ENCODE measurements at places on chromosomes 2 and 18. TPM values are rescaled to one million over a fixed set of nuclear protein-coding genes. Genes with fewer than 3 reads are reported as not detected.

DNA sequence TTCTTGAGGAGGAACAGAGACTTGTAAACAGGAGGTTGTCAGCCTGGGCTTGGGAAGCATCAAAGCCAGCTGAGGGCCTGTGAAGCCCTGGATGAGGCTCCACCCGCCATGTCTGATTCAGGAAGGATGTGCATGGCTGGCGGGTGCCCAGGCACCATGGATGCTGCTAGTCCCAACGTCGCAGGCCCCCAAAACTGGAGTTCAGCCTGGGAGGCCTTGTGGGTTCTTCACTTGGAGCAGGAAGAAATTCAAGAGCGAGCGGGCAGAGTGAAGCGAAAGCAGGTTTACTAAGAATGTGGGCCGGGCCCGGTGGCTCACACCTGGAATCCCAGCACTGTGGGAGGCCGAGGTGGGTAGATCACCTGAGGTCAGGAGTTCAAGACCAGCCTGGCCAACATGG is 12.1 kb upstream of the PXDN start:
- no peak for DNase-seq

Gene CNDP1
- 0.29 TPM for total RNA-seq

- no peak for DNase-seq
Observed at GRCh38 chr2:102660070-102660469, 40.7 kb downstream of the SLC9A2 start.

Gene KLHL14
- total RNA-seq = 7.8 TPM

DNA sequence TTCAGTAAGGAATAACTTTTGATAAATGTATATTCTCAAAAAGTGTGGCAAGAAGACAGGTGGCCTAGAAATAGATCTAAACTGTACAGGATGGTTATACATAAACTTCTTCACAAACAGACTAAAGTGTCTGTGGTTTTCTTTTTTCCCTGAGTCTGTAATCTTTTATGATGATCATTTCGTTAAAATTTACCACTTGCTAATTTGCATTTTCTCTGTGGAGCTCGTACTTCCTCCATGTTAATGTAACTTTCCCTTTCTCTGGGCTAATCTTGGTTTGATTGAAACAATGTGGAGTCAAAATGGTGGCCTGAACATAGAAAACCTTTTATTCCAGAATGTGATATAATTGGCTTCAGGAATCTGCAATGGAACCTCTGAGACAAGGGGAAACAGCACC is 166.2 kb downstream of the FTCDNL1 start:
- DNase-seq = no peak

DNA sequence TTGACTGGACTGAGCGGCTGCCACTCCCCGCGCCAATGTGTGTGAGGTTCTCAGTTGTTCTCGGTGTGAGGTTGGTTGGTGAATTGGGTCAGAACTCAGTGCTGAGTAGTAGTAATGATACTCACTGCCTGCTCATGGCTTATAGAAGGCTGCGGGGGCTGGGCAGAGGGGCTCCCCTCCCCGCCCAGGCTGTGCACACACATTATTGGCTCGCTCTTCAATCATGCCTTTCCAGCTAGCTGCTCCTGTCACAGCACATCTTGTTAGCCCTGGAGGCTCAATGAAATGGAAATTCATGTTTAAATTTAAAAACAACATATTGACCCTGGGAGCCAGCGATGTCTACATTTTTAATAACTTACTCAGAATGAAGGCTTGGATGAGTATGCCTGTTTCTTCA is 152.8 kb downstream of the CELF4 start:
- DNase-seq = no peak

DNA sequence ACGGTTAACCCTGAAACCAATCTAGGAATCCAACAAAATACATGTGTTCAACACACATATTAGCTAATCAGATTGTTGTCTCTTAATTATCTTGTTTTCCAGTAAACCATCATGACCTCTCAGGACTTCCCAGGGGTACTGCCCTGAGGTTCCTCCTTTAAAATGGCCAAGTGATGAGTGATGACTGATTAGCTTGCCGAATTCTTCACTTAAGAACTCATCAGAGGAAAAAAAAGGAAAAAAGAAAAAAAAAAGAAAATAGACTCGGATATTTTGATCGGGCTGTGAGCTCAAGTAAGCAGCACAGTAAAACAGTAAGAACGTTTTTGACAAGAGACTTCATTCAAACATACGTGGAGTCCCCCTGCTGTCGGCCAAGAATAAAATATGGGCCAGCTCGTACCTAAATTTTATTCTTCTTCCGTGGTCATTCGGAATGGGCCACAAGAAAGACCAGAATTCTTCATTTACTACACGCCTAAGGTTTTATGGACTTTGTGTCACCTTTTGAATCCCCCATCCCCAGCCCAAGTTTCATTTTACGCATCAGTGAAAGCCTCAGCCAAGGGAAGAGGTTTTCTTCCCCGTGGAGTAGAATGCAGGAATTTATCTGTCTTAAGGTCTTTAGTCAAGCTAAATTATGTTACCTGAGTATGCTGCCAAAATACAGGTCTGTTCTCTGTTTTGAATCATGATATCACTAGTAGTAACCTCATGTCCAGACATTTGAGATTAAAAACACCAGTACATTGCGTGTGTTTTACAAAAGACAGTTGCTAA is 40.5 kb downstream of the COLEC12 start:
- no peak for DNase-seq

GRCh38 chr2:119491776-119492525 is 32.3 kb downstream of the SCTR start:
- DNase-seq = no peak

- DNase-seq = no peak
Observed at GRCh38 chr2:27993950-27994728, 103.6 kb downstream of the BABAM2 start.
